ENCODE measurements at places on chromosomes 5 and 9.

GRCh38 chr9:27499451-27499850 is 24.6 kb upstream of the IFNK start:
- peaks cover 6% of the 10 kb centered on the region for H3K27me3 ChIP-seq
- H3K4me3 ChIP-seq = no peak overlapping the region
- H3K4me1 ChIP-seq = peaks cover 2% of the 10 kb centered on the region
- H3K36me3 ChIP-seq = no peaks in the 10 kb centered on the region

DNA sequence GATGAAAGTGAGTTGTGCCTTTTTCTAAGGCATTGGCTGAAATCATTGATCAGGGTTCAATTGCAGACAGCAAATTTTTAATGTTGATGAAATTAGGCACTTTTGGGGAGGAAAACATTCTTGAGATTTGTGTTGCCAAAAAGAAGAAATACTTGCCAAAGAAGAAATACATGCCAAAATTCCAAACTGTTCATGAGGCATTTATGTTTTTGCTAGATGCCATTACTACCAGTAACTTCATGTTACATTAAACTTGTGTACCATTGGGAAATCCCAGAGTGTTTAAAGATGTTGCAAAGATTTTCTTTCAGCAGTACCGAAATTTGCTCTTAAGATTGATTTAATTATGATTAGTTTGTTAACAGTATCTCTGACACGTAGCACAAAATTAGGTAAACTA is 7.0 kb downstream of the XRCC4 start:
- H3K4me3 ChIP-seq = no peak overlapping the region
- H3K27me3 ChIP-seq = no peaks in the 10 kb centered on the region
- H3K27ac ChIP-seq = no peak overlapping the region
- no peaks in the 10 kb centered on the region for H3K36me3 ChIP-seq

DNA sequence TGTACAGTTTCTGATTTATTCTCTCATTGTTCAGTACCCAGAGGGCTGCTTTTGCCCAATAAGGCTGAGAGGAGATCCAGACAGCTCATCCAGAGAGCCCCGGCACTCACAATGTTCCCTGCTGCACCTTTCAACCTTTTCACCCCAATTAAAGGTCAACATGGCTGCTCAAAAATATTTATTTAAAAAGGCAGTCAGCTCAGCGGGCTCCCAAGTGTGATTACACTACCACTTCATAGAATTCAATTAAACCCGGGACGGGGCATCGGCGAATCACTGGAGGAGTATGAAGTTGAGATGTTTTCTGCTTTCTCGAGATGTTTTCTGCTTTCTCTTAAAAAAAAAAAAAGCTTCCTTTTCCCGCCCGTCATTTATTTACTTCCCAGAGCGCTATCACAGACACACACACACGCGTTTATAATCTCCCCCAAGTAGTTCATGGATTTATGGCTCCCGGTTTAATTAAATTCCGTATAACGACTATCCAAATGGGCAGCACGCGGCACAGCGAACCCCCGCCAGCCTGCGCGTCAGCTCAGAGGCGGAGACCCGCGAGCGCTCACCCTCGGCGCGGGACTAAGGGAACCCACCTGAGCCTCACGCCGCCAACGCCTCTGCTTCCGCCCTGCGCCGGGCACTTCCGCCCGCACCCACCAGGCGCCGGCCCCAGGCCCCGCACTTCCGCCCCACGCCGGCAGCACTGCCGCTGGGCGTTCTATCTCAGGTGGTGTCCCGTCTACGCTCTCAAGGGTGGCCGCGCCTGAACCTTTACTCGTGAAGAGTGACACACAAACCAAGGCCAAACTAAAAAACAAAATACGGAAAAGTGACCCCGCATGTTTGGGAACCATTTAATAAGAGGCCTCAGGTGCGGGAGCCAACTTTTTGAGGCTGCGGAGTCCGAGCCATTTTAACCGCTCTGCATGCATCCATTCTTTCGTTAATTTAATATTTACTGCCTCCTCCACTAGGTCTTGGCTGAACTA is at the start of gene C5orf63:
TSS of gene C5orf63 (minus strand) at position 642 of the 986 bp plus-strand sequence. CDS start 14,507 bp downstream, outside the sequence.
- peaks cover 18% of the 10 kb centered on the region for H3K4me1 ChIP-seq
- H3K27ac ChIP-seq = peak within 1 kb of the TSS; percentile 86
- H3K4me3 ChIP-seq = peak within 1 kb of the TSS; percentile 93
- DNase-seq = peak; percentile 55

- DNase-seq = no peak
- no peaks in the 10 kb centered on the region for H3K27me3 ChIP-seq
- H3K4me3 ChIP-seq = no peak overlapping the region
- H3K27ac ChIP-seq = no peak overlapping the region
- H3K36me3 ChIP-seq = no peaks in the 10 kb centered on the region
- H3K4me1 ChIP-seq = no peaks in the 10 kb centered on the region
Observed at GRCh38 chr9:28212979-28213378, 639.7 kb upstream of the C9orf72 start.

- H3K27ac ChIP-seq = peak overlapping the region; percentile 62
- peaks cover 44% of the 10 kb centered on the region for H3K4me1 ChIP-seq
- no peaks in the 10 kb centered on the region for H3K36me3 ChIP-seq
- H3K27me3 ChIP-seq = no peaks in the 10 kb centered on the region
Observed at GRCh38 chr5:35902046-35902672, 36.3 kb downstream of the CAPSL start.
